ENCODE measurements at places on chromosomes 6 and 20.

GRCh38 chr20:53827292-53828087 is 233.9 kb upstream of the ZNF217 start:
- DNase-seq: no peak

DNA sequence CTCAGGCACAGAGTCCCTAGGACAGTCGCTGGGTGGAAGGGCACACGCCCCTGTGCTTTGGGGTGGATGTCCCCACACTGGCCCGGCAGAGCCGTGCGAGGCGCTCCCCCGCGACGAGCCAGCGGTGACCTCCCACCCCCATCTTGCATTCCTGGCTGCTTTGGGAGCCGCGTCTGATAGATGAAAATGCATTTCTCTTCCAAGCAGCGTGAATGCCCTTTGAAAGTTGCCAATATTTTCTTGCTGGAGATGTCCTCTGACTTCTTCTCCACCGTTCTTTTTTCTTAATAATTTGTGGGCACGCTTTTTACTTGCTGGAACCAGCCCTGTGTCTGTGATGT is 29.9 kb downstream of the COL20A1 start:
- no peak for DNase-seq

DNA sequence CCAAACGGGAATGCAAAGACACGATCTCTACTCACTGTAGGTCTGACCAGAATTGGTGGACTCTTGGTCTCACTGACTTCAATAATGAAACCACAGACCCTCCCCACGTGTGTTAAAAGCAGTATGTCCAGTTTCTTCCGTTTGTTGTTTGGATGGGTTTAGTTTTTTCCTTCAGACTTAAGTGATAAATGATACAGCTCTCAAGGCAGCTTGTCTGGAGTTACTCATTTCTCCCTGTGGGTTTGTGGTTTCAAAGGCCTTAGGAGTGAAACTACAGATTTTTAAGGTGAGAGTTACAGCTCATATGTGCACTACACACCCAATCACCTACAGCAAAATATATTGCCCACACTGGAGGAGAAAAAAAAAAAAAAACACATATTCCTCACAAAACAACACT is 86.7 kb upstream of the STMND1 start:
- DNase-seq: no peak

GRCh38 chr20:49185071-49185761 is 2.9 kb downstream of the STAU1 start:
- no peak for DNase-seq

Measured in neural crest cell (in vitro differentiated cells).